ENCODE measurements at places on chromosomes 13 and 19. TPM values are rescaled to one million over a fixed set of nuclear protein-coding genes. Genes with fewer than 3 reads are reported as not detected.

Gene S1PR4
- total RNA-seq, result not detected

Gene ZNF575
- 0.08 TPM for total RNA-seq

Gene PRR22
- 0.08 TPM for total RNA-seq

Gene RAB4B
- total RNA-seq, result 8.5 TPM

Gene HRC
- 0.30 TPM for total RNA-seq

Gene FGF9
- 0.47 TPM for total RNA-seq

Gene PGLYRP1
- not detected for total RNA-seq

Gene HCST
- 4.6 TPM for total RNA-seq

Gene FBXO46
- 3.5 TPM for total RNA-seq

Gene ADM5
- 0.59 TPM for total RNA-seq

Gene KLK13
- not detected for total RNA-seq

Gene PDX1
- total RNA-seq, result not detected

Gene ZNF256
- 4.3 TPM for total RNA-seq

Gene ZFP82
- total RNA-seq, result 5.9 TPM

Gene RGS9BP
- 0.47 TPM for total RNA-seq

Gene RELB
- total RNA-seq, result 4.8 TPM

Gene C19orf12
- total RNA-seq, result 18.0 TPM

Gene ZIC5
- total RNA-seq, result not detected

Gene COX6B2
- not detected for total RNA-seq

All from smooth muscle cell of the coronary artery (primary cell).